Activated T-cell treated with anti-CD3 and anti-CD28 coated beads, Interleukin-2, amount 50 U/mL, for 1 hour (primary cell): ENCODE measurements at places on chromosomes 1 and 21.

GRCh38 chr1:198638441-198638840, 399 bp upstream of the PTPRC start:
- no peak for DNase-seq

- DNase-seq: no peak
Observed at GRCh38 chr1:176118985-176119384, 88.1 kb downstream of the COP1 start.

DNA sequence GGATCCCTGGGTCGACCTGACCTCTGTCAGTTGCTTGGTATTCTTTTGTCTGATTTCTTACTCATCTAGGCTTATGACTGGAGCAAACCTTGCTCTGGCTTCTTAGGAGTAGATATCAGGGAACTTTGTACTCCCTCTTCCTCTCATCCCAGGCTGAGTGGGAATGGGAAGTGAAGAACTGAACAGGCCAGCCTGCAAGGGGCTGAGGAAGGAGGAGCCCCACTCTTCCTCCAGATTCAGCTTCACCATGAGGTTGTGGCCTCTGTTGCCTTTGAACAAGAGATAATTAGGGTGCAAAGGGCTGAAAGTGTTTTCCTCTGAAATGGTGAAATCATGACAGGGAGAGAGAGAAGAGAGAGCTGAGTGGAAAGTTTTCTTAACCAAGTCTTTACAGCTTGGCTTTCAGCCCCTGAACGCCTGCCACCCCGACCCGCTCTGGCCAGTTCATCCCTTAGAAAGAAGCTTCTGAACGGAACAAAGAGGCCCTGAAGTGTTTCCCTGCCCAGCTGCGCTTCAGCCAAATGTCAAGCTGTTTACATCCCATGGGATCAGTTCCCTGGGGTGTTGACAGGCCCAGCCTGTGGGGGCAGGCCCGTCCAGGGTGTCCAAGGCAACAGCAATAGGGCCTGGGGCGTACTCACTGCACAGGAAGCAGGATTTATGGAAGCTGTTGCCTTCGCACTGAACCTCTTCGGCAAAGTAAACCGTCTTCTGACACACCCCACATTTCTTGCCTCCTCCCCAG, 11.2 kb downstream of the CSRP1 start:
- DNase-seq: no peak

DNA sequence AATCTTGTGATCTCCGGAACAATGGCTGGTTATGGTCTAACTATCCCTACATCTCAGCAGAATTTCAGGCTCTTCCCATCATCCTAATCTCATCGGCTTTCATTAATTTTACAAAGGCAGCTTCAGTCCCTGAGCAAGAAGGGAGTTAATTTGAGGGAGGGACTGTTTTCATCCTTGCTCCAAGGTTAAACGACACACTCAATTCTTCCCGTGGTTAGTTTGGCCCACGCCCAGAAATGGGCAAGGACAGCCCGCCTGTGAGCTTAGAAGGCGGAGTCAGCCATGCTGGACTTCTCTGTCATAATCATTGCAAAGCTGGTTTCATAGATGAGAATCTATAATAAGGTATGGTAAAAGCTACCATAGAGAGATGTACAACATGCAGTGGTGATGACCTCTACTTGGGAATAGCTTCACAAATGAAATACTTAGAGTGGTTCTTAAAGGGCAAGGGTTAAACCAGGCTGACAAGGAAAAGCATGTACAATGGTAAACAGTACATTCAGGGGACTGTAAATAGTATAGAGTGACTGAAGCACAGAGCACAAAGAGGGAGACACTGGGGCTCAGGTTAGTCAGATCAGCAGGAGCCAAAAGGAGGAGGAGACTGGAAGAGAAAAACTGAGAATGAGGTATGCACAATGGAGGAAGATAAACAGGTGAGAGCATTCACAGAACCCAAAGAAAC, 108.8 kb downstream of the SMYD3 start:
- no peak for DNase-seq

GRCh38 chr1:216598448-216598847, 124.8 kb downstream of the ESRRG start:
- DNase-seq: no peak

- no peak for DNase-seq
Observed at GRCh38 chr1:208598021-208598420, 353.8 kb upstream of the PLXNA2 start.

DNA sequence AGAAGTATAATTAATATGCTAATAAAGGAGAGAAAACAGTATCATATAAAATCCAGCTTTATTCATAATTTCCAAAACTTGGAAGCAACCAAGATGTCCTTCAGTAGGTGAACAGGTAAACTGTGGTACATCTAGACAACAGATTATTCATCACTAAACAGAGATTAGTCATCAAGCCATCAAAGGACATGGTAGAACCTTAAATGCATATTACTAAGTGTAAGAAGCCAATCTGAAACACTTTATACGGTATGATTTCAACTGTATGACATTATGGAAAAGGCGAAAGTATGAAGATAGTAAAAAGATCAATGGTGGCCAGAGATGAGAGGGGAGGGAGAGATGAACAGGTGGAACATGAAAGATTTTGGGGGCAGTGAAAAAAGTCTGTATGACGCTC, 541.7 kb downstream of the SMYD3 start:
- no peak for DNase-seq

GRCh38 chr1:220011620-220012019, 34.7 kb downstream of the EPRS1 start:
- no peak for DNase-seq

DNA sequence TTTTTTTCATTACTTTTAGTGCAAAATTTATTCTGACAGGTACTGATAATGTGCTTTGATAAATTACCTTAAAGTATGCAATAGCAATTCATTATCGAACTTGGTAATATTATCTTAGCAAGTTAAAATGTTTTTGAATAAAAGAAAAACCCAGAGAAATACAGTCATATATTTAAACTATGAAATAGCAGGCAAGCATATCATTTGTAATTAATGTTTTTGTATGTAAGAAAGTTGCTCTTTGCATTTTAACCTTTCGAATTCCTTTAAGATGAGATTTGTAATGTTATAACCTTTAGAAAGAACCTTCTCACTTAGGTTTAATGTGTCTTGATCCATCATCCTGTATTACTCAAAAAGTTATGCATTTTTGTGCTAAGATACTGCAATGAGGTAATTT, 585.6 kb downstream of the PTBP2 start:
- DNase-seq: no peak

GRCh38 chr1:230507236-230507635, 81.1 kb upstream of the PGBD5 start:
- DNase-seq: no peak

GRCh38 chr21:29771491-29772066, 168.2 kb downstream of the GRIK1 start:
- no peak for DNase-seq
